CD8-positive, alpha-beta memory T cell (primary cell): ENCODE measurements at places on chromosomes 1 and 21.

- no peaks in the 10 kb centered on the region for H3K4me1 ChIP-seq
- H3K27ac ChIP-seq, result no peak overlapping the region
- H3K27me3 ChIP-seq, result no peaks in the 10 kb centered on the region
- DNase-seq, result no peak
Observed at GRCh38 chr1:217153361-217153760, 430.1 kb upstream of the ESRRG start.

DNA sequence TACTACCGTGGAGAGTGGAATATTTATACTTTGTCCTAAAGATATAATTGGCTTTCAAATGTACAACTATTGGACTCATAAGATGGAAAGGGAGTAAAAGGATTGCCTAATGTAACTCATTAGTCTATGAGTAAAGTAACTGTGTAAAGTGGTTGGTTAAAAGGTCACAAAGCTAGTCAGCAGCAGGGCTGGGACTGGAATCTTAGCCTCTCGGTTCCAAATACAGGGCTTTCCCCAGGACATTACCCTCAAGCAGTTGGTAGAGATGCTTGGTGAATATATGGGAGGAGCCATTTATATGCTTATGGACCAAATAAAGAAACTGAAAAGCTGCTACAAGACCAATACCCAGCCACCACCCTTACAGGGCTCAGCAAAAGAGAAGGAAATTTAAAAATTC lies 283.7 kb downstream of the HLX start:
- no peak for DNase-seq
- no peaks in the 10 kb centered on the region for H3K4me1 ChIP-seq
- H3K27me3 ChIP-seq, result no peaks in the 10 kb centered on the region
- H3K4me3 ChIP-seq, result no peak overlapping the region

DNA sequence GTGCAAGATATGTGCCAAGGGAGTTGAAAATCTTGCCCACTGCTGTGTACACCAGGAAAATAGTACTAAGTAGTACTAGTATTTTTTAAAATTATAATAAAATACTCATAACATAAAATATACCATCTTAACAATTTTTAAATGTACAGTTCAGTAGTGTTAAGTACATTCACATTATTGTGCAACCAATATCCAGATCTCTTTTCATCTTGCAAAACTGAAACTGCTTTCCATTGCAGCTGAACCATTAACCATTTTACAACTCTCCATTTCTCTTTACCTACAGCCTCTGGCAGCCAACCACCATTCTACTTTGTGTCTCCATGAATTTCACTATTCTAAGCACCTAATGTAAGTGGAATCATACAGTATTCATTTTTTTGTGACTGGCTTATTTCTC lies 19.3 kb upstream of the RAB3GAP2 start:
- no peak for DNase-seq
- H3K27ac ChIP-seq, result no peak overlapping the region
- no peaks in the 10 kb centered on the region for H3K27me3 ChIP-seq
- no peak overlapping the region for H3K4me3 ChIP-seq

GRCh38 chr1:160069460-160070231 lies at the start of gene KCNJ10:
KCNJ10 (minus strand) TSS chr1:160070160; CDS start chr1:160042532, 27,628 bp downstream.
- H3K4me1 ChIP-seq, result peaks cover 9% of the 10 kb centered on the region
- no peaks in the 10 kb centered on the region for H3K36me3 ChIP-seq
- no peak for DNase-seq
- peak within 1 kb of the TSS; percentile 69 for H3K4me3 ChIP-seq

DNA sequence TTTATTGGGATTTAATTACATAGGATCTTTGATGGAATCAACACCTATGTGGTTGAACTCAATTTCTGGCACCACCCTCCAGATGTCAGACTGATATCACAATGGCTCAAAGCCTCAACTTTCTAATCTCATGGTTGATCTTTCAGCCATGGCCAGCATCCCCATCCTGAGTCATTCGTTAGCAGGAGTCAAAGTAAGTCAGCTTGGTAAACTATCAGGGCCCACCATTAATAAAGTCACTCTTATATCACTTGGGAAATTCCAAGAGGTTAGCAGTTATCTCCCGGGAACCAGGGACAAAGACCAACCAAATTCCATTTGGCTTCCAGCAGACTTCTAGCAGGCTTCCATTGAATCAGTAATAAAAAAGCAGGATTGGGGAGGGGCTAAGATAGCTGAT lies 50.7 kb upstream of the TNFSF4 start:
- no peaks in the 10 kb centered on the region for H3K36me3 ChIP-seq
- H3K4me1 ChIP-seq, result no peaks in the 10 kb centered on the region
- H3K27ac ChIP-seq, result no peak overlapping the region
- H3K4me3 ChIP-seq, result no peak overlapping the region

DNA sequence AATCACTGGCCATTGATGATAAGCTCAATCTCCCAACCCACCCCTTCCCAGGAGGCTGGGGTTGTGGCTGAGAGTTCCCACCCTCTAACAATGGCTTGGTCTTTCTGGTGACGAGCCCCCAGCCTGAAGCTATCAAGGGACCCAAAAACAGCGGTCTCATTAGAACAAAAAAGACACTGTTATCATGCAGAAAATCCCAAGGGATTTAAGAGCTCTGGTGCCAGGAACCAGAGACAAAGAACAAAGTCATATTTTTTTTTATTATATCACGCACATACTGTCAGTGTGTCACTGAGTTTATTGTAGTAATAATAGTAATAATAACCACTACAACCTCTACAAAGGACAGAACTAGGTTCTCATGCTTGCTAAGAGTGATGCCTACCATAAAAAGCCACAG lies 43.9 kb downstream of the CCDC185 start:
- no peak overlapping the region for H3K27ac ChIP-seq
- no peaks in the 10 kb centered on the region for H3K27me3 ChIP-seq
- DNase-seq, result no peak
- no peaks in the 10 kb centered on the region for H3K36me3 ChIP-seq
- no peak overlapping the region for H3K4me3 ChIP-seq
- no peaks in the 10 kb centered on the region for H3K4me1 ChIP-seq

DNA sequence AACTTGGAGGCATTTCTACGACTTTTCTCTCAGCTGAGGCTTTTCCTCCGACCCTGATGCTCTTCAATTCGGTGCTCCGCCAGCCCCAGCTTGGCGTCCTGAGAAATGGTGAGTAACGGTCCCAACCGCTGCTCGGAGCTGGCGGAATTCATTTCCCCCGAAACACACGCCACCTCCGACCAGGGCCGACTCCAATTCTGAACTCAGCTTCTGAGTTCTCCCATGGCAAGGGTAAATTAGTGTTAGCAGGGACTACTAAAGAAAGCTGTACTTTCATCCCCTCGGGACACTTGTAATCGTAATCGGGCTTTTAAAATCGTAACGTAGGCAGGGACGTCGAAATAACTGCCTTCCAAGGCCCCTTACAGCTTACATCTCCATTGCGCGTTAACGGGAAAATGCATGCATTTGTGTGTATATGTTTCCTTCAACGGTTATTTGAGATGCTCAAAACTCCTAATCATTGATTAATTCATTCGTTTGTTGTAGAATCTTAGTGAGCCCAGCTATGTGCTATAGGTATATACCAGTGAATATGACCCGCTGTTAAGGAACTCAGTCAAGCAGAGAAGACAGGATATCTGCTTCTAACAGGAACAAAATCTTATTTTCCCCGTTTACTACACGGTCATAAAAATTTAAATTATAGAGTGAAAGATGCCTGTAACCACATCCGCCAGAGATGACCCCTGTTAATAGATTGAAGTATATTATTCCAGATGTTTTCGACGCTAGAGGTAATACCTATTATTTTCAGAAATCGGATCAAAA lies 472 bp downstream of the DTL start:
- peak overlapping the region; percentile 70 for H3K27ac ChIP-seq
- no peak for DNase-seq
- H3K27me3 ChIP-seq, result no peaks in the 10 kb centered on the region
- no peaks in the 10 kb centered on the region for H3K36me3 ChIP-seq
- peak overlapping the region; percentile 96 for H3K4me3 ChIP-seq

DNA sequence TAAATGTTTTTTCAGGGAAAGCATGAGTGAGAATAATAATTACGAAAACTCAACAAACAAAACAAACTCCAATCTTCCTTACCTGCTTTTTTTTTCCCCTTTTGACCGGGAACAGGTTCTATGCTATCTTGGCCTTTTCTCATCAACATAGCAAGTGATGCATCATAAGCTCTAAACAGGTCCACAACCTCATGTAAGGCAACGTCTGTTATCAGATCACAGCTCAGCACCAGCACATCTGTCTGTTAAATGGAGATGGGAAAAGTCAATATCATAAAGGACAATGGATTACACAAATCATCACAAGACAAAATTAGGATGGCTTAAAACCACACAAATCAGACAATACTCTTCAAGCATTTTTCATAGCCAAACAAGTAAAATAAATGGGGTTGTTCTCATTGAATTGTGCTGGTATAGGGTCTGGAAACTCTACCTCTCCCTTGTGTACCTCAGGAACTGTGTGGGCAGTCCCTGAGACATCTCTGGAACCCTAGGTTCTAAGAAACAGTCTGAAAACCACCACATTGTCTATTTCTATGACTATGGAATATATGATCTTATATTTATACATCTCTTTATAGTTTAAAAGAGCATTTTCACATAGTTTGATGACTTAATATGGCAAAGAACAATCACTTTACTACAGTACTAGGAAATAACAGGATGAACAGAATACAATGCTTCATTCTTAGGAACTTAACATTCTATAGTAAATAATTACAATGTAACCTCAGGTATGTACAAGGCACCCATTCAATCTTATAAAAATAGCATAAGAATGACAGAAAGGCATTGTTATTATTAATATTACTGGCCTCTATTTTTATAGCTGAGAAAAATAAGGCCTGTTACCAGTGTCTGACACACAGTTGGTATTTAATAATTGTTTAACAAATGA lies 44.7 kb downstream of the EIF2B3 start:
- DNase-seq, result no peak
- H3K4me3 ChIP-seq, result no peak overlapping the region
- H3K27ac ChIP-seq, result no peak overlapping the region
- no peaks in the 10 kb centered on the region for H3K4me1 ChIP-seq
- H3K36me3 ChIP-seq, result no peaks in the 10 kb centered on the region

DNA sequence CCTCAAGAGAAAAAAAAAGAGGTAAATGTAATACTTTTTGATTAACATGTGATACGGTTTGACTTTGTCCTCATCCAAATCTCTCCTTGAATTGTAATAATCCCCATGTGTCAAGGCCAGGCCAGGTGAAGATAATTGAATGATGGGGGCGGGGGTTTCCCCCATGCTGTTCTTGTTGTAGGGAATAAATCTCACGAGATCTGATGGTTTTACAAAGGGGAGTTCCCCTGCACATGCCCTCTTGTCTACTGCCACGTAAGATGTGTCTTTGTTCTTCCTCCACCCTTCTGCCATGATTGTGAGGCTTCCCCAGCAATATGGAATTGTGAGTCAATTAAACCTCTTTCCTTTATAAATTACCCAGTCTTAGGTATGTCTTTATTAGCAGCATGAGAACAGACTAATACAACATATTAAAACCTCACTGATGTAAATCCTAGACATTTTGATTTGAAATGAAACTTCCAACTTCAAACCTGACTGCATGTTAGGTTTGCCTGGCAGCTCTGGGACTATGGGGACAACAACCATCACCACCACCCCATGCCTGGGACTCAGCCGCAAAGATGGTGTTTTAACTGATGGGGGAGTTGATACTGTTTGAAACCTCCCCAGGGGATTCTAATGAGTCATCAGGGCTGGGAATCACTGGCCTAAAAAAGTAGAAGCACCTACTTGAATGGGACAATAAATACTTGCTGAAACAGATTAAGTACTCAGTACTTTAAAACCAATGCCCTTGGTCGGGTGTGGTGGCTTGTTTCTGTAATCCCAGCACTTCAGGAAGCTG lies 32.8 kb upstream of the BACH1 start:
- H3K4me1 ChIP-seq, result no peaks in the 10 kb centered on the region
- H3K36me3 ChIP-seq, result no peaks in the 10 kb centered on the region
- no peak for DNase-seq
- no peak overlapping the region for H3K4me3 ChIP-seq
- H3K27me3 ChIP-seq, result no peaks in the 10 kb centered on the region

- H3K4me1 ChIP-seq, result peaks cover 86% of the 10 kb centered on the region
- peak overlapping the region; percentile 64 for H3K27ac ChIP-seq
- DNase-seq, result no peak
- peaks cover 37% of the 10 kb centered on the region for H3K36me3 ChIP-seq
- H3K27me3 ChIP-seq, result no peaks in the 10 kb centered on the region
Observed at GRCh38 chr1:110890474-110891196, 17.7 kb downstream of the CD53 start.

DNA sequence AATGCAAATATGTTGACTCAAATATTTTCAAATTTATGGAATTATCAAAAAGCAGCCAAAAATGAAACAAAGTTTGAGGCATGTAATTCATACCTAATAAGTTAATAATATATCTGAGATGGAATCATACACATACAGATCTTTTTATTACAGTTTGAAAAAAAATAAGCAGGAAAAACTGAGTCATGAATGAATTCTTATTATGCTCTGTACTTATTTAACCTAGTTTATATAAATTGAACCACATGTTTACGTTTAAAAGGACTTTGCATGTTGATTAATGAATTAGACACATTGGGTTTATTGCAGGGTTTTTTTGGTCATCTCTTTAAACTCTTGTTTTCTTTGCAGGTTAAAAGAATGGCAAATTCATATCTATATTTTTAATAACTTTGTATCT lies 40.9 kb downstream of the CMPK1 start:
- H3K36me3 ChIP-seq, result peaks cover 13% of the 10 kb centered on the region
- DNase-seq, result no peak
- no peak overlapping the region for H3K27ac ChIP-seq
- no peaks in the 10 kb centered on the region for H3K27me3 ChIP-seq
- H3K4me3 ChIP-seq, result no peak overlapping the region

DNA sequence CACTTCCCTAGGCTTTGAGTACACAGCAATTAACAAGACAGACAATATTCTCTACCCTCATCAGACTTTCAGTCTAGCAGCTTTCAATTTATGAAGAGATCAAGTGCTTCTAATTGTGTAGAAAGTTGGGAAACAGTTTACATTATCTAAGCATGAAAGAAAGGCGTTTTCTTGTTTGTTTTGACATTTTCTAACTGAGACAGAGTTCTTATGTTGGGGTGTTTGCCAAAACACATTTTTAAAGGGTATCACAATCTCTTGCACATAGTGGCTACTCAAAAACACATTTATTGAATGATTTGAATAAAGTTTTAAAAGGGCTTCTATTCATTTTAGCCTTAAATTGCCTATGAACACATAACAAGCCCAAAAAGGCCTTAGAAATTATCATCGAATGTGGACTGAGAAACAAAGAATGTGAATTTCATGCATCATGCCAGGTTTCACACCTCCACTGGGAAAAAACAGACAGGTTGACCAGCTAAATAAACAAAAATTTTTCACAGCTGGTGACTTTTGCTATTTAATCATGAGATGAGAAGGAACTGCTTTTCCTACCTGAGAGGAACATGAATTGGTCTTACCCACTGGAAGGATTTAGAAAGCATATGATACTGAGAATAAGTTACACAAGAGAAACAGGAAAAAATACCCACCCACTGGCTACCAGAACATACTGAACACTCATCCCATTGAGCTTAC lies 394.5 kb upstream of the PKN2 start:
- H3K27ac ChIP-seq, result no peak overlapping the region
- no peak for DNase-seq
- H3K4me3 ChIP-seq, result no peak overlapping the region
- H3K27me3 ChIP-seq, result no peaks in the 10 kb centered on the region
- no peaks in the 10 kb centered on the region for H3K4me1 ChIP-seq
- no peaks in the 10 kb centered on the region for H3K36me3 ChIP-seq
